ENCODE measurements at places on chromosomes 4 and X.

GRCh38 chr4:7234355-7235029 lies 42.2 kb downstream of the SORCS2 start:
- DNase-seq: no peak

DNA sequence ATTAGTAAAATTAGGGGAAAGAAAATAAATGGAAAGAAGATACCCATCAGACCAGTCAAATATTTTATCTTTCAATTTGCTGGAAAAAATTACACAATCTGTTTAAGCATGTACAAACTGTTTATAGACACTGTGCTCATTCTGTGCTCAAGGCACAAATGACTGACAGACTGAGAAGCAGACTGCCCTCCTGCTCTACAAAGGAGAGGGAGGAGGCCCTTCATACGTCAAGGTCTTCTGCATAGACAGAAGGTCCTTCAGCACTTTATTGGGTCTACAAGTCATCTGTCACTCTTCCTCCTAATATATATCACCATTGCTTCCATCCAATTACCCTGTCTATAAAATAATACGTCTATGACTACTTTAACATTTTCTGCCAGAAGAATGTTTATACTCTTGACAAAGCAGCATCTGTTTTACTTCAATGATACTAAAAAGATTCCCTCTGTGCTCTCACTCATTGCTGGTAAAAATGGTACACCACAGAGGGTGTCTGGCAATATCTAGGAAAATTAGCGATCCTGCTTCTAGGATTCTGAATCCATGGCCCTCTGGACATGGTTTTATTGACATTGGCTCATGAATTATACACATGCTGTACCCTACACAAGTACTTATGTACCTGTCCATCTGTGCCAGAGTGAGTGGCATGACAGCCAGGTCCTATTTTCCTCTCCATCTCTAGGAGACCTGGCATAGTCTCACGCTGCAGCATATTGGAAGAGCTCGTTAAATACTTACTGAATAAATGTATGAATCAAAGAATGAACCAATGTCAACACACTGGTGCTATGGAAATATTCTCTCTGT lies 11.3 kb downstream of the SLC10A6 start:
- DNase-seq: peak; percentile 34

- no peak for DNase-seq
These were observed 14.3 kb downstream of the CASK start for GRCh38 chrX:41909068-41909467.

DNA sequence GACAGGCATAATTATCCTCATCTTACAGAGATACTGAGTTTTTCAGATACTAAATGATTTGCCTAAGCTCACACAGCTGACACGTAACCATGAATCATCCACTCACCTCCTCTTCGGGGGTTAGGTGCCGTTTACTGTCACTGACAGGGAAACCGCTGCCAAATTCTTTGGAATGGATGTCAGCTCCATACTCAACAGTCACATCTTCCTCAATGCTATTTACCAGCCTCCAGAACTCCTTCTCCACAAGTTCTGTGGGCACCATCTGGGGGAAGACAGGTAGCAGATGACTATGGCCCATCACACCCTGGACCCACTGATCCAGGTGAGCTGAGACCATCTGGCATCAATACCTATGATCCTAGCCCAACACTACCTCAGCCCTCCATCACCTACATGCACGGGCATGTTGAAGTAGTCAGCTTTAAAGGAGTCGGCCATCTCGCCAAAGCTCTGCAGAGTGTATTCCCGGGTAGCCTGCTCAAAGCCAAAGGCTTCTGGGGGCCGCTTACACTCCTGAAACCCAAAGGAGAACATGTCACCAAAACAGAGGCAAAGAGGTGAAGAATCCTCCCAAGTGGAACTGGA lies 13.5 kb downstream of the KDM5C start:
- DNase-seq: no peak

DNA sequence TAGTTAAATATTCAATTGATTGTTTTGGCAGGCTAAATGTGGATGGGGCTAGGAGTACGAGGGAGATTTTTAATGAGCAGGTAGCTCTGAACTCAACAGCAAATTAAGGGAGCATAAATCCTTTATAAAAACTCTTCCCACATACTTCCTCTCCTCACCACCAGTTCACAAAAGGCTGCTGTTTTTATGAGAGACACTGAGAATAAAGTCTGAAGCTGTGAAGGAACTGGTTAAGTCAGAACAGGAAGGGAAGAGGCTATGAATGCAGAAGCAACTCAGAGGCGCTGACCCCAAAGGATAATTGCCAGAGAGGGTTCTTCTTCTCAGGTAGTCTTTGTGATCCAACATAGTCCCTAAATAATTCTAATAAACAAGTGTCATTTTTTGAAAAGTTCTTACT lies 406.1 kb downstream of the GPM6A start:
- no peak for DNase-seq

Data from NCI-H524 (cell line).